ENCODE measurements at places on chromosomes 2 and 18. TPM values are rescaled to one million over a fixed set of nuclear protein-coding genes. Genes with fewer than 3 reads are reported as not detected.
A peak's percentile ranks its signal among the peaks of the same experiment; 100 is the strongest.

DNA sequence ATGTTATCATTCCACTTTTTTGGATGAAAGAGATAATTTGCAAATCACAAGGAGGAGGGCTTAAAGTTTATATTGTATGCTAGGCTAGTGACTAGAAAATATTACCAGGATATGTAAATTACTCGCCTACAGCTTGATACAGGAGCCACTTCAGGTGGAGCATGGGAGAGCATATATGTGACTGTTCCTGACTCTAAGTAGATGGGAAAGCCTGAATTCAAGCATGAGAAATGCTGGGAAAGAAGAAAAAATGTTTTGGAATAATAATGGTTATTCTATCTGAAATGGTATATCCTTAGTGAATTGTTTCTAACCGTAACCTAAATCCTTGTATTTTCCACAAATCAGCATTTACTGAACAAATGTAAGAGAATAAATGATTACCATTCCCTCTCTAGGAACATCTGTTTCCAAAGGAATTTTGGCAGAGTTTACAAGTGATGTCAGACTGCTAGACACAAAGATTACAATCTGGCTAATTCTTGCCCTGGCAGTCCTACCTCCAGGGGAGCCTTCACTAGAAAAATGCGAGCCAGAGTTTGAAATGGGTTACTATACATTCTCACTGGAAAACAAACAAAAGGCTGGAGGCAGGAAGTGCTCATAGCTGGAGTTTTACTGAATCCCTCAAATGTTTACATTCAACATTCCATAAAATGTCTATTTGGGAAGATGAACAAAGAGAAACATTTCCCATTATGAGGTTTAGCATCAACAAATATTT, 129.4 kb upstream of the MAPRE2 start:
- no peak for DNase-seq

DNA sequence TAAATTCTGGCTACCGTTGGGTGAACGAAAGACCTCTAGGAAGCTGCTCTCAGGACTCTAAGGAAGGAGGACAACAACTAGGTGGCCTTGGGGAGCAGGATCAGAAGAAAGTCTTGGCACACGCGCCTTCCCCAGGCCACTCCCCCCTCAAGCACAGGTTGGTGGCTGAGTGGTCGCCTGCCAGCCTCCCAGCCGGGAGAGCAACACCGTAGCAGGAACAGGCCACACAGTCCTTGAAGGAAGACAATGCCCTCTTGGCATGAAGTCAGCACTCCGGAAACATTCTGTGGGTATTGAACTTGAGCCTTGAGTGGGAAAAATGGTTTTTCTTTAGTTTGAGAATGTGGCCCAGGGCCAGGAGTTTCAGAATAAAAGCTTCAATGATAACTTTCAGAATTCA, 87.4 kb upstream of the AGAP1 start:
- DNase-seq: no peak

DNA sequence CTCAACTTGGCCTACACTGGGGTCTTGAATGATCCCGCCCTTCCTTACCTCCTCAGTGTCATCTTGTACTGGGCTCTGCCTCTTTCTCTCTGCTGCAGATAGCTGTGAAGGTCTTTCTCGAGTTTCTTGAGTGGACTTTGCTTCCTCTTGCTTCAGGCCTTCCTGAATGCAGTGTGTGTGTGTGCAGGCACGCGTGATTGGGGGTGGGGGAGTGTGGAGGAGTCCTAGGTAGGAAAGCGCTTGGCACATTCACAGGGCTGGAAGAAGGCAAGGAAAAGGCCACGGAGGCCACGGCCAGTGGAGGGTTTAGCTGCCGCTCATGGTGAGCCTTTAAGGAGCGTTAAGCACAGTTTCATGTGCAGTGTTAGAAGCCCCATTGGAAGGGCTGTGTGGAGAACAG, 5.5 kb downstream of the RALB start:
- DNase-seq: no peak

- DNase-seq: no peak
Measured at GRCh38 chr2:146131048-146131447, 1611.1 kb upstream of the ZEB2 start.

DNA sequence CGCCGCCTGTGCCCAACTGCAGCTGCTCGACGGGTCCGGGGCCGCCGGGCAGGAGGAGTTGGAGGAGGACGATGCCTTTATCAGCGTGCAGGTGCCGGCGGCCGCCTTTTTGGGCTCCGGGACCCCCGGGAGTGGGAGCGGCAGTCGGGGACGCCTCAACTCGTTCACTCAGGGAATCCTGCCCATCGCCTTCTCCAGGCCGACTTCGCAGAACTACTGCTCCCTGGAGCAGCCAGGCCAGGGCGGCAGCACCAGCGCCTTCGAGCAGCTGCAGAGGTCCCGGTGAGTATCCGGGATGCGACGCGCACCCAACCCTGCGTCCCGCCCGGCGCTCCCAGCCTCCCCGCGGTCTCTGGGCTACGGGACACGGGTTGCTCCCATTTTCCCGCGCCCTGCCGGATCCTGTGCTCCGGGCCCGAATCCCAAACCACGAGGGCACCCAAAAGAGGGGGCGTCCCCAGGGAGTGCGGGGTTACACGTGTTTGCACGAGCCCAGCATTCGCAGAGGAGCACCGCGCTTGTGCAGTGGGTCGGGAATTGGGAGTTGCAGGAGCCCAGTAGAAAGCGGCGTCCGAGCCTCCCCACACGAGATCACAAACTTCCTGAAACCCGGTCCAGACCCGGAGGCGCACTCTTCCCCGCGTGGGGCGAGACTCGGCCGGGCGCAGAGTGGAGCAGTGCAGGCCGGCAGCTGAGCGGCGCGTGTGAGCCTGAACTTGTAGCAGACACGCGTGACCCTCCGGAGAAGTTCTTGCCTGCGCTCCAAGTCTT, 1.2 kb downstream of the CABLES1 start:
- DNase-seq: peak; percentile 51

GRCh38 chr18:35164133-35164532, 76.7 kb upstream of the ZNF397 start:
- DNase-seq: no peak

DNA sequence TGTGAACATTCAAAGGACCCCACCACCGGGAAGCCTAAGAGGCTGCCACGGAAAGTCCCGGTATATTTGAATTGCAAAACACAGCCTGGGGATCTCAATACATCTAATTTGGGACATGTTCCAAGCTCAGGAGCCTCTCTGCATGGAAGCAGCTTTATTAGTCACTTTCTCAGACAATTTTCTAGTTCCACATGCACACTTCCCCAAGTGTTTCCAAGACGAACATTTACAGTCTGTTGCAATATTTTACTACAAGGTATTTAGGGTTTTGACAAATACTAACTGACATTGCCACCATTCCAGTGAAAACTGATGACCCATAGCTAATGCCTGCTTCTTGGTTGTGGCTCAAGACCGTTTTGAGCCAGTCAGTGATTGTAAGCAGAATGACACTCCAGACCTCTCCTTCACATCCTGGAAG, 145.3 kb downstream of the NCKAP5 start:
- no peak for DNase-seq

DNA sequence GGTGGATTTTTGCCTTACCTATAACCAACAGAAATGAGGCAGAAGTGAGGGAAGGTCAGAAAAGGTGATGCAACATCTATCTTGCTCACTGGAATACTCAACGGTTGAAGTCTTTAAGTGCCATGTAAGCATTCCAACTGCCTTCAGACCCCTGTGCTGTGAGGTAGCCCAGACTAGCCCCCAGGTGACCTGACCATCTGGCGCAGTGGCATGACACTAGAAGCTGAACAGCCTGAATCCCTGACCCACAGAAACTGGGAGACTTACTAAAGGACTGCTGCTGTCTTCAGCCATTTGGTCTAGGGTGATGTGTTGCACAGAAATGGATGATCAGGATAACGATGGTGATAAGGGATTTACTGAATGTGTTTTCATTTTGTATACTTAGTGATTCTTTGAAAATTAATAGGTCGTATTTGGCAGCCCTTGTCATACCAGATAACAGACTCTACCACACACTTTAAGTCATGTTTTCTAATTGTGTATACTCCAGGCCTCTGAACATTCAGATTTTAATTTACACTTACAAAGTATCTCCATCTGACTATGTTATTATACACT, 161.5 kb downstream of the STK39 start:
- DNase-seq: no peak

- no peak for DNase-seq
Measured at GRCh38 chr2:149204686-149205085, 125.7 kb upstream of the LYPD6 start.

- no peak for DNase-seq
Measured at GRCh38 chr18:39380186-39380725, 1814.7 kb upstream of the CELF4 start.

DNA sequence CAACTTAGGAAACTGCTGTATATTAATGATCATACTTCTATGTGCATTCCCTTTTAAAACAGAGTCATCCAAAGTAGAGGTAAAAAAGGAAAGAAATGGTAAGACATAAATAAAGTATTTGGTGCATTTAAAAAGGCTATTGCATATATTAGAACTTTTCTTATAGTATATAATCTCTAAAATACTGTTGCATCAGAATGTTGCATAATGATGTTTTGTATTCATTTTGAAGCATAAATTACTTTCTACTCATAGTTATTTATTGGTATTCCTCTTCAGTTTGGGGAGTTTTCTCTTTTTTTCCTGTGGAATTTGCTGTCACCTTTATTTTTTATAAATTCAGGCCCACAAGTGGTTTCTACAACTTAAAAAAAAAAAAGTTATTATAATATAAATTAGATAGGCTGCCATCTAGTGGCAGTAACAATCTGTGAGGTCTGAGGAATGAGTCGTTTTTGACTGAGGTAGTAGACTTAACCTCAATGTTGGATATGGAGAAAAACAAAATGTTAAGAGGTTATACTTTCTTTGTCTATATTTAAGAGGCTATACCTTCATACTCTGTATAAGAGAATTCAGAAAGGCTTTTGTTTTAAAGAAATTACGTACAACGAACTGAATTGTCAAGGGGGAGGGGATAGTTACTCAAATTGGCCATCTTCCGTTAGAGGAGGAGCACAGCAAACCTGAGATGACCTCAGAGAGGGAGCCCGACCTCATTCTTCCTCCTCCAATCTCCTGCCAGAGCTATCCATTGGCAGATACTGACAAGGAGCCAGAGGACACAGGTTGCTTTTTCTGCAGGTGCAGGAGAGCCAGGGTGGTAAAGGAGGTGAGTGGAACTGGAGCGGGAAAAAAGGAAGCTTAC, 23.8 kb downstream of the ANKAR start:
- peak; percentile 33 for DNase-seq

GRCh38 chr2:129293326-129293725, 686.1 kb upstream of the RAB6C start:
- no peak for DNase-seq

GRCh38 chr2:166057370-166058164, 70.3 kb downstream of the SCN1A start:
- no peak for DNase-seq

- no peak for DNase-seq
Measured at GRCh38 chr2:172562298-172562697, 6.4 kb downstream of the PDK1 start.

DNA sequence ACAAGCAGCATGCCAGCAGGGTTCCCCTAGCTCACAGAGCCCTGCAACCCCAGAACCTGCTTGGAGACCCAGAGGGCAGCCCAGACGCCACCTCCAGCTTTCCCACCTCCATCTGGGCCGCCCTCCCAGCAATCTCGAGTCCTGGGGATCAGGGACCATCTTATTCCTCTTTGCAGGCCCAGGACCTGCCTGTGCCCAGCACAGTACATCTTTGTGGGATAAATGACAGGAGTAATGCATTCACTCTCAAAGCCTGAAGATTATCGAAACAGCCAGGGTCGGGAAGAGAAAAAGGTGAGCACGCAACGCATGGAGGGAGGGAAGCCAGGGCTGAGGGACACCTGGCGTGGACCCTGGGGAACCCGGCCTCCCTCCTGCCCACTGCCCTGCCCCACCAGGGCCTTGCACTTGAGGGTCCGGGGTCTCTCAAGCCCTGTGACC, 144.1 kb downstream of the NDUFA10 start:
- no peak for DNase-seq

GRCh38 chr18:44742718-44743311, 62.1 kb downstream of the SETBP1 start:
- no peak for DNase-seq

GRCh38 chr18:62702259-62702658, 13.1 kb upstream of the PHLPP1 start:
- DNase-seq: no peak

- DNase-seq: no peak
Measured at GRCh38 chr2:238895891-238896600, 48.2 kb downstream of the TWIST2 start.

- no peak for DNase-seq
Measured at GRCh38 chr18:78240101-78240500, 739.5 kb upstream of the SALL3 start.

DNA sequence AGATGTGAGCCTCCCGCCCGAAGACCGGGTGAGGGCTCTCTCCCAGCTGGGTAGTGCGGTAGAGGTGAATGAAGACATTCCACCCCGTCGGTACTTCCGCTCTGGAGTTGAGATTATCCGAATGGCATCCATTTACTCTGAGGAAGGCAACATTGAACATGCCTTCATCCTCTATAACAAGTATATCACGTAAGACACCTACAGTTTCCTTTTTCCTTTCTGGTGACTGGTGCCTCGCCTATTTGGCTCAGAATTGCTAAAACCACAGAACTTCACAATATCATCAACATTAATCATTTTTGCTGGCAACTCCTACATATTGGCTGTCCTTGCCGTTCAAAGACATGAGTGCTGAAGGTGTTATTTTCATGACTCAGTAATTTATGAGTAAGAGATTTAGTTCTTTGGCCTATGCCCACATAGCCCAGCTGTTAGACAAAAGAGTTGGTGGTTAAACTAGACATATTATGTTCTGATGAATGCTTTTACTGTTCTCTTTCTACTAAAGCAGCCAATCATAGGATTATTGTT, 2.2 kb downstream of the STAMBP start:
- no peak for DNase-seq

DNA sequence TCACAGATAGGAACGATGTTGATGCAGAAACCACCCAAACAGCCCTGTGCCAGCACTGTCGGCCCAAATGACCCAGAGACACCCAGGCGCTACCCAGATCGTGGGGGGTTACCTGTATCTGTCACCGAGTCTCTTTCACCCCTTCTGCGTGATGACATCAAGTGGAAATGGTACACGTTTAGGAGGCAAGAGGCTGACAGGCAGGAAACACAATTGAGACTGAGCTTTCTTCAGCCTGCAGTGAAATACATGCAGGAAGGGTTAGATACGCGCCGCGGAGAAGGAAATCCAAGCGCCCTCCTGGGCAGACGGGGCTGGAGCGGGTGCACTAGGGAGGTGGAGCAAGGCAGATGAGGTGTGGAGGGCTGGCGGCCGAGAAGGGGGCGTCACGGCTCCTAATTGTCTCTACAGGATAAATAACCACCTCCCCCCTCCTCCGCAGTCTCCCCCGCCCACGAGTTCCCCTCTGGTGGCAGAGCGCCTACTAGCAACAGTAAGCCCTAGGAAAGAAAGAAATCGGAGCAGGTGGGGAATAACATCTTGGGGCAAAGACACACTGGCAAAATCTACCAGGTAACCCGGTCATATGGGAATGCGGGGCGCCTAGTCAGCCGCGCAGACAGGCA, at the start of gene RNF152:
RNF152 (minus strand) TSS at position 325 of the 626 bp plus-strand sequence. CDS start 76,544 bp downstream, outside the sequence.
- peak; percentile 25 for DNase-seq

Gene TMEM200C
- total RNA-seq: not detected

Gene OR6B2
- not detected for total RNA-seq

Gene EIF5B
- 30.4 TPM for total RNA-seq

Gene FBXO15
- total RNA-seq: 1.3 TPM

Gene ANKRD12
- 167 TPM for total RNA-seq

Gene CNGA3
- not detected for total RNA-seq

Gene SAP130
- total RNA-seq: 18.9 TPM

Gene TRIM43
- not detected for total RNA-seq

Gene C2orf78
- not detected for total RNA-seq

Gene KIF1A
- not detected for total RNA-seq

Gene LCT
- not detected for total RNA-seq

Gene C2orf74
- total RNA-seq: 1.3 TPM

Gene NPHP1
- 0.11 TPM for total RNA-seq

Gene B4GALT6
- total RNA-seq: 0.35 TPM

Data from CD8-positive, alpha-beta T cell (primary cell).